ENCODE measurements at places on chromosomes 1 and 21.

- DNase-seq = no peak
These were observed 33.7 kb upstream of the CD2 start for GRCh38 chr1:116720364-116721038.

GRCh38 chr1:160177231-160177630, 13.1 kb upstream of the CASQ1 start:
- no peak for DNase-seq

GRCh38 chr1:65469889-65470340, 49.4 kb downstream of the LEPR start:
- DNase-seq = no peak

- DNase-seq = no peak
These were observed 91.4 kb downstream of the GPATCH2 start for GRCh38 chr1:217539510-217539909.

- no peak for DNase-seq
These were observed 20.8 kb downstream of the MAB21L3 start for GRCh38 chr1:116131866-116132605.

GRCh38 chr1:169012416-169012815, 94.1 kb upstream of the ATP1B1 start:
- DNase-seq = no peak

Measured in NAMALWA (cell line).